ENCODE measurements at places on chromosomes 7 and 10.
A peak's percentile ranks its signal among the peaks of the same experiment; 100 is the strongest.

- DNase-seq: no peak
Measured at GRCh38 chr7:106064771-106065574, 47.1 kb downstream of the SYPL1 start.

- DNase-seq: peak; percentile 74
Measured at GRCh38 chr7:149625340-149625946, 127.8 kb upstream of the ZNF746 start.

DNA sequence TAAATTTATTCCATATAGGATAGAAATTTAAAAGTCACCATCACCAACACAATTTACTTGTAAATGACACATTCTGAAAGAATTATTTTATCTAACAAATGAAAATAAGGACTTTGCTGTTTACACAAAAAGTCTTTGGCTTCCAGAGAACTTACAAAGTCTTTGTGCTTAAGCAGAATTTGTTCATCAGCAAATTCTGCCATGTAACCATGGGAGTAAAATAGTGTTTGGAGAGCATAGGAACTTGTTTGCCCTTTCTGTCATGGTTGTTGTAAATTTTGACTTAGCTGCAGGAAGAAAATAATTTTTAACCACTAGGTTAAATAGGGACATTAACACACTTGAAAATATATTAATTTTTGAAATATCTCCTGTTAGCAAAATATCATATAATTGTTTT lies 15.2 kb downstream of the FGL2 start:
- DNase-seq: no peak

- DNase-seq: no peak
Measured at GRCh38 chr7:92528958-92529264, 316 bp downstream of the RBM48 start.

- peak; percentile 60 for DNase-seq
Measured at GRCh38 chr7:36625247-36625646, 99.0 kb downstream of the AOAH start.

DNA sequence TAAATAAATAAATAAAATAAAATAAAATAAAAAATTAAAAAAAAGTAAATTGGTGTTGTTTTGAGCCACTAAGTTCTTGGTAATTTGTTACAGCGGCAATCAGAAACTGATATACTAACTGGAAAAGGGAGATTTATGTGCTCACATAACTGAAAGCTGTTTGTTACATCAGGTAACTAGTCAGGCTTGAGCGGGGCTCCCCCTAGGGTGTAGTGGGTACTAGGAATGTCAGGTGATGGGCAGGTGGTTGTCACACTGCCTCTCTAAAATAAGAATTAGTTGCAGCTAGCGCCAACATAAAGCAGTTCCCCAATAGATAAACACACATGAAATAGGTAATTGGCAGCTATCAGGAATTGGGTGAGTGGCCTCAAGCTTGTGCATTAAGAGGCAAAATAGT lies 1336.9 kb downstream of the XPNPEP1 start:
- DNase-seq: no peak

- no peak for DNase-seq
Measured at GRCh38 chr10:78772486-78772885, 296.3 kb upstream of the ZMIZ1 start.

DNA sequence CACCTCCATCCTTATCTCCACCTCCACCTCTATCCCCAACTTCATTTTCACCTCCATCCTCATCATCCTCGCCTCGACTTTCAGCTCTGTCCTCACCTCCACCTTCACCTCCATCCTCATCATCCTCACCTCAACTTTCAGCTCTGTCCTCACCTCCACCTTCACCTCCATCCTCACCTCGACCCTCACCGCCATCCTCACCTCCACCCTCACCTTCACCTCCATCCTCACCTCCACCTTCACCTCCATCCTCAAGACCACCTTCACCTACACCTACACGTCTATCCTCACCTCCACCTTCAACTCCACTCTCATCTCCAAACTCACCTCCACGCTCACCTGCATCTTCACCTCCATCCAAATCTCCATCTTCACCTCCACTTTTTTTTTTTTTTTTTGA lies 12.0 kb upstream of the RABGEF1 start:
- DNase-seq: peak; percentile 14

DNA sequence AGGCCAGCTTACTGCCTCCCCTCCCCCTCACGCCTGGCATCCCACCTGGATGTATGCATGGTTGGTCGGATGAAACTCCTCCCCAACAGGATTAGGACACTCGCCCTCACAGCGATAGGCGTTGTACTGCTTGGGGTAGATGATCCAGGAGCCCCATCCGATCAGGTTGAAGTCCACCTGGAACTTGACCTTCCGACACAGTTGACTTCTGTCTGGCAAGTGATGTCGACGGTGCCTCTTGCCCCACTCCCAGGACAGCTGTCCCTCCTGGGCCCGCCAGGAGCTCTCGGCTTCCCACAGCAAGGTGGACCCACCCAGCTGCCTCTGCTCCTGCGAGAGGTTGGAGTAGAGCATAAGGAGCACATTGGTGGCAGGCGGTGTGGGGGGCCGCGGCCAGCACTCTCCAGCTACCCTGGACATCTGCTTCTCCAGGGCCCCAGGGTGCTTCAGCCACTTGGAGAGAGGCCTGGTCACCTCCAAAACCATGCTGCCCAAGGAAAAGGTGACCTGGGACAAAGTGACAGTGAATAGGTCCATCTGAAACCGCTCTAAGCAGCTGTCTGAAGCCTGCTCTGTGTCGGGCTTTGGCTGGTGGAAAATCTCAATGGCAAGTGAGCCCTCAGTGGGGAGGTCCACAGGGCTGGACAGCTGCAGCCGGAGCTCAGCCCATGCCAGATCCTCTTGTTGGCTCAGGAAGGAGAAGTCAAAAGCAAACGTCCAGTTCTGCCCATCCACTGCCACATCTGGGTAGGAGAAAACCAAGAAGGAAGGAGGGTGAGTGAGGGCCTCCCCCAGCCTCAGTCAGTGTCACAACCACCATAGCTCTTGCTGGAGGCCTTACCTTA lies 6.0 kb downstream of the NODAL start:
- no peak for DNase-seq

- DNase-seq: no peak
Measured at GRCh38 chr7:51228386-51228958, 88.1 kb downstream of the COBL start.

DNA sequence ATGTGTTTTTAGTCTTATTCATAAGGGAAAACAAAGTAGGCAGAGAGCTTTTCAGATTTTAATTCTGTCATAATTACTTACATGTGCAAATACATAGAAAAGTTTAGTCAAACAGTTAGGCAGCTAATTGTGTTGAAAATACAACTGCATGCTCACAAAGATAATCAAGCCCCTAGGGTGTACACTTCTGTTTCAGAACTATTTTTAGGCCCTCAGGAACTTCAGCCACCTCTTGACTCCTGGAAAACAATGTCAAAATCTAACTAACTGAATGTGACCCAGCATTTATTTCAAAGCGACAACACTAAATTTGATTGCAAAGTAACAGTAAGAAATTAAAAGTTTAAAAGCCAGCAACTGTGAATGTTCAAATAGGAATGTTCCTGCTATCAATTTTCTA lies 599.0 kb upstream of the LRRTM3 start:
- DNase-seq: no peak

GRCh38 chr10:131230166-131230565 lies 81.4 kb downstream of the TCERG1L start:
- no peak for DNase-seq

DNA sequence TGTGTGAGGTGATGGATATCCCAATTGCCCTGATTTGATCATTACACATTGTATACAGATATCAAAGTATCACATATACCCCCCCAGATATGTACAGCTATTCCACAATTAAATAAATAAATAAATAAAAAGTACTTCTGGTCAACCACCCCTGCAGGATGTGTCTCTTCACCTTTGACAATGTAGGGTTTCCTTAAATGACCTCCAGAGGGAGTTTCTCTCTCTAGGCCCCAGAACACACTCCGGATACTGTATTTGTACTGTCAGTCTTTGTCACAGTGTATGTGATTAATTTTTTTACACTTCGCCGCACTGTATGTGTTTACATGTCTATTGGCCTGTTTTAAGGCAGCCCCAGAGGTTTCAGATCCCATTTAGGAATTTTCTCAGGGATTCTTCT lies 123.6 kb downstream of the ADCYAP1R1 start:
- no peak for DNase-seq

GRCh38 chr7:31186202-31186601 lies 134.1 kb downstream of the ADCYAP1R1 start:
- no peak for DNase-seq

GRCh38 chr7:18177815-18178660 lies 150.4 kb upstream of the PRPS1L1 start:
- DNase-seq: peak; percentile 85

DNA sequence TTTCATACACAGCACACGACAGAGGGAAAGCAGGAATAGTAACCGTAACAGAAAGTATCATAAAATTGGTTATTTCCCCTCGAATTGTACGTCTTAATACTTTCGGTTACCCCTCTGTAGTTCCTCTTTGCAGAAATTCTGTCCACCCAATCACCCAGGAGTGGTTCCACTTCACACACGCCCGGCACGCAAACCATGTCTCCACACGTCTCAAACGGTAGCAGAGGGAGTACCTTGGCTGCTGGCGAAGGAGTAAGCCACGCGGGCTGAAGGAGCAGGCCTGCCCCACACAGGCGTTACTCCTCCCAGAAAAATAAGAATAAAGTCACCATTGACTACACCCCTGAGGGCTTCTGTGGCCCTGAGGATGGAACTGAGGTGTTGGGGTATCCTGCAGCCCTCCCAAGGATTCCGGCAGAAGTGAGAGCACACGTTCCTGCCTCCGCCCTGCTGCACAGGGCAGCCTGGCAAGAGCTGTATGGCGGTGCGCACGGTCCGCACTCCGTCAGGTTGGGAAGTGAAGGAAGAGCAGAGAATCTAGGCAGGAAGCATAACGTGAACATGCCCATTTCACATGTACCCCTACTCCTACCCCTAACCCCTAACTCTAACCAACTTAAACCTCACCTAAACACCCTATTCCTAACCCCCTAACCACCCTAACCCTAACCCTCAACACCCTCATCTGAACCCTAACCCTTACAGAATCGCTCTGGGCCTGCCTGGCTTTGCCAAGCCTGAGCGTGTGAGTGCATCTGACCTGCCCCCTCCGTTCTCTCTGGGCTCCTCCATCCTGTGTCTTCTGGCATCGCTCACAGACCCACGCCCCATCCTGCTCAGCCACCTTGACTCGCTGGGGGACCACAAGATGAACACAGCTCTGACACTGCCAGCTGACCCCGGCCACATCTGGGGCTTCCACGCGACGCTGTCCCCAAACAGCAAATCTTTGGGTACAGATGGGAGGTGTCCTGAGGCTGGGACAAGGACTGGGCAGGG lies 18.2 kb downstream of the GPR146 start:
- DNase-seq: peak; percentile 87

- no peak for DNase-seq
Measured at GRCh38 chr7:22187691-22188348, 169.1 kb downstream of the RAPGEF5 start.

DNA sequence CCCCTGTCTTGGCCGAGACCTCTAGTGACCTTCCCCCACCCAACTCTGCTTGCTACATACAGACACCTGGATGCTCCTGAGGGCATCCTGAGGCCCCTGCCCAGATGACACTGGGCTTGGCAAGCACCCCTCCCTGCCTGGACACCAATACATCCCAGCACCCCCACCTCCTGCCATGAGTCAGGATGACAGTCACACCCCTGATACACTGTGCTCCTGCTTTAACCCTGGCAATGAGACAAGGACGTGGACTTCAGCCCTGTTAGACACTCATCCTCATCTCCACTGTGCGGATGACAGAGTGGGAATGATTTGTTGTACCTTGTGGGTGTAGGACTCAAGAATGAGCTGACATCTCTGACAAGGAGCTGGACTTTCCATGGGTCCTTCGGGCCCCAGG lies 186.3 kb upstream of the ADCY1 start:
- DNase-seq: no peak

DNA sequence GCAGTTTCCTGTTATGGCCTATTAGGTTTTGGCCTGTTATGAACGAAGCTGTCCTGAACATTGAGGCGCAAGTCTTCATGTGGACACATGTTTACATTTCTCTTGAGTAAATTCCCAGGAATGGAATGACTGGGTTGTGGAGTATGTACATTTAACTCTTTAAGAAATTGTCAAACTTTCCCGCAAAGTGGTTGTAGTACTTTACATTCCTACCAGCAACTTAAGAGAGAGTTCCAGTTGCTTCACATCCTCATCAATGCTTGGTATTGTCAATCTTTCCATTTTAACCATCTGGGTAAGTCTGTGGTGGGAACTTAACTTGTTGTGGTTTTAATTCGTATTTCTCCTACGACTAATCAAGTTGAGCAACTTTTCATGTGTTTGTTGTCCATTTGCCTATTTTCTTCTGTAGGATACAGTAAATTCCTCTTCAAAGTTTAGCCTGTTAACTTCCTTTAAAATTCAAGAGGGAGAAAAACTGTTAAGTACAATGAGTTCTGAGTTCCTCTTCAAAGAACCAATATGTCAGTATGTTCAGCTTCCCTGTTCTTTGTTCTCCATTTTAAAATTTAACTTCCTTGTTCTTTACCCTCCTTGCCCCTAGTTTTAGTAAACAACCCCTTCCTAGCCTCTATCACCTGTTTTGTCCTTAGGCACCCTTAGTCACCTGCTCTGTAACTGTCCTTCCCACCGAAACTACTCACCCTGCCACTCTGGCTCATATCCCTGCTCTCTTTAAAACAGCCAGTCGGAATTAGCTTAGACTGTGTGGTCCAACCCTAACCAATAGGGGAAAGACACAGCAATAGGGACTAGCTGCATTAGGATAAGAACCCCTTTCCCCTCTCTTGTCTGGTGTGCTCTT lies 74.0 kb downstream of the FAM241B start:
- peak; percentile 50 for DNase-seq

DNA sequence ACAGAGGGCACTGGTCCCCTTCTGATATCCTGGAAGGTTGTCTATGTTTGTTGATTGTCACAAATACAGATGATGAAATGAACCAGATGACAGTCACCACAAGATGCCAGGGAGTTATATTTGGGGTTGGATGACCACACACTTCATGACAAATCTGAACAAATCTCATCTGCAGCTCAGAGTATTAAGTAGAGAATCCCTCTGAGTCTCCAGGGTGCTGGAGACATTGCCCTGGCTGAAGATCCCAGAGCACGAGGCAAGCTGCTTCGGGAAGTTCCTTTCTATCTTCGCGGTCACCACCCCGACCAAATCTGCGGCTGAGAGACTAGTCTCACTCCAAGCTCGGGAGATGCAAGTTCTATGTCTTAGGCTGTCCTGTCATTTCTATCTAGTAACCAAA lies 9.0 kb downstream of the DENND2A start:
- DNase-seq: no peak

- peak; percentile 83 for DNase-seq
Measured at GRCh38 chr10:11611248-11612020, at the start of gene USP6NL. TSS of gene USP6NL (minus strand) at chr10:11611650. CDS start at chr10:11597634, 14,016 bp downstream.

Data from common myeloid progenitor, CD34-positive (primary cell).